Activated gamma-delta T cell treated with anti-CD3 and anti-CD28 coated beads, Interleukin-2, amount 50 U/mL, for 16 hours (primary cell): ENCODE measurements at places on chromosomes 12 and 14.

DNA sequence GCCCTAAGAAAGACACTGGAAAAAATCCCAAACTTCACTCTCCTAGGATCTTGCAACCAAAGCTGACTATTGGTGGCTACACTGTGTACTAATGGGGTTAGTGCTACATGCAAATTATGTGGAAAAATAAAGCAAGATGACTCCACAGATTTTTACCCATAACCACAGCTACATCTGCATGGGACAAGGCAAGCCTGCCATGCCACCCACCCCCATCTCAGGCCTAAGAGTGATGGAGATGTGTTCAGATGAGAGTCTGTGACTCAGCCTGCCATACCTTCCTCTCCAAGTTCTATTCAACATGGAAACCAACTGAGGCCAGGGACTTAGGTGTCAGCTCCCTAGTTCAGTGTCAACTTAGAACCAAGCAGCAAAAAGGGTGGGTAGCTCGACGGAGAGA lies 206.2 kb downstream of the PELI2 start:
- DNase-seq, result no peak

DNA sequence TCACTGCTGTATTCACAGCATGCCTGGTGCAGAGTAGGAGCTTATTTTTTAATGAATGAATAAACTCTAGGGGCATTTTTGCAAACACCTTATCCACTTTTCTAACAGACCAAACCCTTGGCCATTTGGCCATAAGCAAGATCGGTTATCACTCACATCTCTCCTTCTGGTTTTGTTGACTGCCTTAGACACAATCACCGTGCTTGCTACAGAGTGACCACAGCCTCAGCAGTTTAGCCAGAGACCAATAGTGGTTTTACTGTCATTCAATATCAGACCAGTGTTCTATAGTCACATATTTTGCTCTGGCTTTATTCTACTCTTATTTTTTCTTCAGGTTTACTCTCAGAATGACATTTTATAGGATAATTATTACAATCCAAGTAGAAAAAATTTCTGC lies 2.2 kb downstream of the KLRB1 start:
- DNase-seq, result no peak

- no peak for DNase-seq
These were observed 41.6 kb upstream of the RFX4 start for GRCh38 chr12:106541201-106541600.

GRCh38 chr12:28313631-28314030 lies 123.4 kb downstream of the CCDC91 start:
- DNase-seq, result no peak

- no peak for DNase-seq
These were observed 68.8 kb downstream of the EXOC5 start for GRCh38 chr14:57199921-57200320.
